ENCODE measurements at places on chromosomes 13 and 19.

DNA sequence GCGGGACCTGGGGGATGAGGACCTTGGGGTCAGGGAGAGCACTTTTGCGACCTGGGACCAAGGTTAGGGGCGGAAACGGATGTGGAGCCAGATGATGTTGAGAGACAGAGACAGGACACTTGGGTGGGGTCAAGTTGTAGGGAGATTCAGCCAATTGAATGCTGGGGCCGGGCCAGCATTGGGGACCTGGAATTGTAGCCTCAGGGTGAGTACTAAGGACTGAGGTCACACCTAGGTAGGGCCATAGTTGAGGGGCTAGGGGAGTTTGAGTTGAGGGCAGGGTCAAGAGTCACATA is 1.2 kb downstream of the ALKBH7 start:
- DNase-seq, result no peak

DNA sequence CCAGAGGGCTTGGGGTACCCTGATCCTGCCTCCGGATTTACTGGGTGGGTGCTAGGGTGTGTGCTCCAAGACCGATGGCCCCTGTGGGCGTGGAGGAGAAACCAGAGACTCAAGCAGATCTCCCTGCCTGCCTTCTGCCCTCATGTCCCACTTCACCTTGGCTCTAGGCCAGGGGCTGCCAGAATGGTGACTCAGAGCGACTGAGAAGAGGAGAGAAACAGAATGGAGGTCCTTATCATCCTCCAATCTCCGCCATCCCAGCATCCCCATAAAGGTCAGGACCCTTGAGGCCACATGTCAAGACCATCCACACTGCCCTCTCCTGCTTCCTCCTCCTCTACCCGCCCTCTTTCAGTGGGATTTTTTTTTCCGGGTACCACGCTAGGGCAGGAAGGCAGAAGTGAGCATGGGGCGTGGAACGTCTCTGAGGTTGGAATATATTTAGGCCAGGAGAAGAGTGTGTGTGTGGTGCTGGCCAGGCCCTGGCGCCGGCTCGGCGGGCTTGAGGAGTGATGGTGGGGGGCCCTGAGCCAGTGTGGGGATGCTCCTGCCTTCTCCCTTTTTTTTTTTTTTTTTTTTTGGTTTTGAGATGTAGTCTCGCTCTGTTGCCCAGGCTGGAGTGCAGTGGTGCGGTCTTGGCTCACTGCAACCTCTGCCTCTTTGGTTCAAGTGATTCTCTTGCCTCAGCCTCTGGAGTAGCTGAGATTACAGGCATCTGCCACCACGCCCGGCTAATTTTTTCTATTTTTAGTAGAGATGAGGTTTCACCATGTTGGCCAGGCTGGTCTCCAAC is 22.3 kb downstream of the IER2 start:
- no peak for DNase-seq

DNA sequence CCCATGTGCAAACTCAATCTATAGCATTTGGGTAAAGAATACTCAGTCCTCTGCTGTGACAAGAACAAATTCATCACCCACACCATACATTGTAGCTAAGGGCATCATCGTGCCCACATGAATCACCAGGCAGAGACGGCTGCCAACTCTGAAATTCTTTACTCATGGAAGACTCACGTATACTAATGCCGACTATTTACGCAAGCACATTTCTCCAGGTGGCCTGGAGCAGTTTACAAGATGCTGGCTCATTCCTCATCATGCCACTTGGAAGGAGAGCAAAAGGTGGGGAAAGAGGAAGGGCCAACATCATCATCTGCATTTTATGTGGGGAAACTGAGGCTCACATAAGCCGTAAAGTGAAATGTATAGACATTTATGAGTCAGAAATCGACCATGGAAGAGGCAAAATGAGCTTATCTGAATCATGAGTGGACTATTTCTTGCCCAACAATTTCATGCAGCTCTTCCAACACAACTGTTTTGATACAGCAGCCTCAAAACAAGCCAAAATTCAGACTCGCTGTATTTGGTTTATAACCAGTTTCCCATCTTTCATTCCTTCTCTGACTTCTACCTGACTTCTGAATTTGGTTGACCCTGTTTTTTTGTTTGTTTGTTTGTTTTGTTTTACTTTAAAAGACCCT is 213.9 kb upstream of the SERP2 start:
- no peak for DNase-seq

DNA sequence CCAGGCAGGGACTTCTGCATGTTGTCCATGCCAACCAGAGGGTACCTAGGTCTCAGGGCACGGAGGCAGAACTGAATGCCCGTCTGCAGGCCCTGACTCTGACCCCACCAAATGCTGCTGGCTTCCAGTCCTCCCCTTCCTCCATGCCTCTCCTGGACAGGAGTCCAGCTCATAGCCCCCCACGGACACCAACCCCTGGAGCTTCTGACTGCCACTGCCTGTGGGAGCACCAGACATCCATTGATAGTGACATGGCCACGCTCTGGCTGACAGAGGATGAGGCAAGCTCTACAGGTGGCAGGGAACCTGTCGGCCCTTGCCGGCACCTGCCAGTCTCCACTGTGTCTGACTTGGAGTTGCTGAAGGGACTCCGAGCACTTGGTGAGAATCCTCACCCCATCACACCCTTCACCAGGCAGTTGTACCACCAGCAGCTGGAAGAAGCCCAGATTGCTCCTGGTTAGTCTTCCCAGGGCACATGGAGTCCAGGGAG is 1.8 kb downstream of the ANKLE1 start:
- DNase-seq, result no peak

GRCh38 chr13:68551701-68552522 is 1321.8 kb upstream of the PCDH9 start:
- DNase-seq, result no peak

GRCh38 chr13:113565526-113566226 is 18.9 kb upstream of the TFDP1 start:
- no peak for DNase-seq

- no peak for DNase-seq
These were observed 98.8 kb downstream of the KDM4B start for GRCh38 chr19:5067678-5068077.

- no peak for DNase-seq
These were observed 7.3 kb upstream of the STRN4 start for GRCh38 chr19:46753420-46754155.
